ENCODE measurements at places on chromosomes 4 and X. TPM values are rescaled to one million over a fixed set of nuclear protein-coding genes. Genes with fewer than 3 reads are reported as not detected.

DNA sequence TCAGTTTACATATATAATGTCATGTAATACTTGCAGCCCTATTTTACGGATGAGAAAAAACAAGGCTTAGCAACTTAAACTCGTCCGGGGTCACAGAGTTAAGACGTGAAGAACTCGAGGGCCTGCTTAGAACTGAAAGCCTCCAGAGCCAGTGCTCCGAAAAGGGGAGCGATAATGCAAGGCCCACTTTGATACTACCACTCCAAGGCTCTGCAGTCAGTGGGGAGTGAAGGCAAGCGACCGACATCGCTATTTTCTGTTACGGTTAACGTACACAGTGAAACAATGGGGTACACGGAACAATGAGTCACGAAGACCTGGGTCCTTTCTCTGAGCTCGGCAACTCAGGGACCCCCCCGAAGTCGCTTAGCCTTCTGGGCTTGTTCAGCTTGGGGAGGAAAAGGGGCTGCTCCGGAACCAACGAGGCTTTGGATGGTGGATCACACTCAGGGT is 965 bp downstream of the PPA2 start:
- peaks cover 41% of the 10 kb centered on the region for H3K4me1 ChIP-seq
- peak overlapping the region; percentile 99 for H3K4me3 ChIP-seq
- no peak for DNase-seq
- H3K36me3 ChIP-seq, result peaks cover 2% of the 10 kb centered on the region
- H3K27me3 ChIP-seq, result peaks cover 8% of the 10 kb centered on the region

GRCh38 chrX:134246282-134246681 is 9.3 kb downstream of the CCDC160 start:
- no peaks in the 10 kb centered on the region for H3K4me1 ChIP-seq
- no peak overlapping the region for H3K4me3 ChIP-seq
- no peak for DNase-seq
- H3K27me3 ChIP-seq, result peaks cover 58% of the 10 kb centered on the region
- no peak overlapping the region for H3K27ac ChIP-seq

DNA sequence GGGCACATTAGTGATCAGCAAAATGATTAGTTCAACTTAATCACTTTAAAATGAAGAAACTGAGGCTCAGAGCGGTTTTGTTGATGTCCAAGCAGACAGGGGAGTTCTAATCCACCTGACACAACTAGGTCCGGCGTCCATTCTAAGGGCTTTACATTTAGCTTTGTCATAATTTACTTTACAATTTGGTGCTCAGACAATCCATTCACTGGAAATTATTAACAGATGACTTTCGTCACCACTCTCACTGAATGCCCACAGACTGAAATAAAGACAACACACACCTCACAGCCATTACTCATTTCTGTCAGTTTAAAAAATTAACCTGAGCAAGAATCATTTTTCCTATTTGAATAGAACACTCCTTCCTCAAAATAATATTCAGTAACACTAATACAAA is 10.8 kb downstream of the NR3C2 start:
- DNase-seq, result no peak
- H3K4me3 ChIP-seq, result no peak overlapping the region
- H3K27me3 ChIP-seq, result no peaks in the 10 kb centered on the region
- no peak overlapping the region for H3K27ac ChIP-seq

- no peak overlapping the region for H3K27ac ChIP-seq
- H3K4me3 ChIP-seq, result no peak overlapping the region
- DNase-seq, result no peak
- H3K36me3 ChIP-seq, result peaks cover 8% of the 10 kb centered on the region
- H3K4me1 ChIP-seq, result peaks cover 36% of the 10 kb centered on the region
Observed at GRCh38 chr4:123674762-123675465, 278.3 kb downstream of the SPRY1 start.

DNA sequence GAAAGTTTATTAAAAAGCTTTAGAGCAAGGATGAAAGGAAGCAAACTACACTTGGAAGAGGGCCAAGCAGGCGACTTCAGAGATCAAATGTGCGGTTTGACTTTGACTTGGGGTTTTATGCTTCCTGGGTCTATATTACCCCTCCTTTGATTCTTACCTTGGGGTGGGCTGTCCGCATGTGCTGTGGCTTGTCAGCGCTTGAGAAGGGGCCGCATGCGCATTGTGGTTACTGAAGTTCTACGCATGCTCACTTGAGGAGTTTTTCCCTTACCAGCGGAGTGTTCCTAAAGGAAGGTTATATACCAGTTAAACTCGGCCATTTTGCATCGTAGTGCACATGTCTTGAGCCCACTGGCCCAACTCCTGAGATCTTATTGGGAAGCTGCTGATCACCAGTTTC is 9.9 kb downstream of the ZNF157 start:
- DNase-seq, result peak; percentile 36
- H3K4me3 ChIP-seq, result peak overlapping the region; percentile 74
- no peaks in the 10 kb centered on the region for H3K36me3 ChIP-seq
- H3K27ac ChIP-seq, result peak overlapping the region; percentile 46
- peaks cover 12% of the 10 kb centered on the region for H3K27me3 ChIP-seq

DNA sequence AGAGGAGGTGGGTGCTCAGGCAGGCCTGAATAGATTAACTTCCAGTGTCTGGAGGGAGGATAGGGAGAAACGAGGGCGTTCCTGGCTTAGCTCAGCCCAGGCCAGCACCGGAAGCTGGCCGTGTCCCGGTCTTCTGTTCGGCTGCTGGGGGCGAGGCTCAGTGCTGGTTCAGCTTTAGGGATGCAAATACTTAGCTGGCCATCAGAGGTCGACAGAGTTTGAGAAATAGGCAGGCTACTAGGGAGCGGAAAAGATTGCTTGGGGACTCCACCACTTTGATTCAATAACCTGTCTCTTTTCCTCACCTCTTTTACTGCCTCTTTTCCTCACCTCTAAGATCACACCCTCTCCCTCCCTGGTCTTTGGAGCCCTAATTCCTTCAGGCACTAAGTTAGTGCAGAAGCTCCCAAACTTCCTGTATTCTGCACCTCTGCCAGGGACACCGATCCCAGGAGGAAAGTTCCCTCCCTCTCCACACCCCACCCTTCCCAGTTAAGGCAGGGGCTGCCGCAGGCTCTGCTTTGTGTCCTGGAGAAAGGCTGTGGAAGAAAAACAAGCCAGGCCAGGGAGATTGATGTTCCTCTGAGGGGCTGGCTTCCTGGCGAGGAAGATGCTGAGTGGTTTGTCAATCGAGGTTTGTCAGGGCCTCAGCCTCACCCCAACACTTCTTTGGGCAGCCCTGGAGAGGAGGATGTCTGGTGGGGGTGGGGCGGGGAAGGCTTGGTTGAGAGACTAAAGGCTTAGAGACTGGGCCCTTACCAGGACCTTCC is 6.0 kb upstream of the EFNB1 start:
- peak; percentile 24 for DNase-seq
- no peak overlapping the region for H3K27ac ChIP-seq
- no peaks in the 10 kb centered on the region for H3K36me3 ChIP-seq
- H3K4me3 ChIP-seq, result no peak overlapping the region
- H3K27me3 ChIP-seq, result peaks cover 30% of the 10 kb centered on the region

DNA sequence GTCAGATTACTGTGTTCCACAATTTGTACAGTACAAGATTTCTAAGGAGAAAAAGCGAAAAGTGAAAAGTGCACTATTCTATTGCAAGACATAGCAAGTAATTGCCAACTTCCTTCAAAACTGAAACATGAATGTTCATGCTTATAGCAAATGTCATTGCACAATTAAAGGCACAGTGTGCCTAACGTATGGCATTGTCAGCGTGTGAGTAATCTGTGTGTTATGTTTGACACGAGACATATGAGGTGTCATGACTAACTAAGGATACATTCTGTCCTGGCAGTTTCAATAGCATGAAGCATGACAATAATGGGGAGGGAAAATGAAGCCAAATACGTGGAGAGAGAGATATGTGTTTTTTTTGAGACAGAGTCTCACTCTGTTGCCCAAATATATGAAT is 33.6 kb upstream of the TBC1D9 start:
- H3K27me3 ChIP-seq, result peaks cover 7% of the 10 kb centered on the region
- no peak for DNase-seq
- H3K36me3 ChIP-seq, result peaks cover 2% of the 10 kb centered on the region

GRCh38 chr4:69832326-69833030 is 27.5 kb downstream of the SULT1E1 start:
- no peak overlapping the region for H3K4me3 ChIP-seq
- peaks cover 18% of the 10 kb centered on the region for H3K4me1 ChIP-seq
- H3K27me3 ChIP-seq, result no peaks in the 10 kb centered on the region
- H3K36me3 ChIP-seq, result no peaks in the 10 kb centered on the region
- DNase-seq, result no peak

GRCh38 chrX:70453024-70453618 is 8.5 kb downstream of the DLG3 start:
- H3K36me3 ChIP-seq, result peaks cover 8% of the 10 kb centered on the region
- peak overlapping the region; percentile 86 for H3K4me3 ChIP-seq
- H3K4me1 ChIP-seq, result peaks cover 48% of the 10 kb centered on the region

Gene ARMCX1
- 2.8 TPM for total RNA-seq

Gene MAGEH1
- total RNA-seq, result 20.6 TPM

Gene MCF2
- total RNA-seq, result 0.37 TPM

Gene KLKB1
- 0.79 TPM for total RNA-seq

Gene CYP4V2
- 20.4 TPM for total RNA-seq

Gene LNX1
- not detected for total RNA-seq

Measured in activated T-cell treated with anti-CD3 and anti-CD28 coated beads, Interleukin-2, amount 50 U/mL, for 72 hours (primary cell).